Muscle of leg (tissue), 16 donors: ENCODE measurements at places on chromosomes 11 and 22.

- no peak for DNase-seq
These were observed 300.4 kb downstream of the TTC28 start for GRCh38 chr22:28379075-28379779.

DNA sequence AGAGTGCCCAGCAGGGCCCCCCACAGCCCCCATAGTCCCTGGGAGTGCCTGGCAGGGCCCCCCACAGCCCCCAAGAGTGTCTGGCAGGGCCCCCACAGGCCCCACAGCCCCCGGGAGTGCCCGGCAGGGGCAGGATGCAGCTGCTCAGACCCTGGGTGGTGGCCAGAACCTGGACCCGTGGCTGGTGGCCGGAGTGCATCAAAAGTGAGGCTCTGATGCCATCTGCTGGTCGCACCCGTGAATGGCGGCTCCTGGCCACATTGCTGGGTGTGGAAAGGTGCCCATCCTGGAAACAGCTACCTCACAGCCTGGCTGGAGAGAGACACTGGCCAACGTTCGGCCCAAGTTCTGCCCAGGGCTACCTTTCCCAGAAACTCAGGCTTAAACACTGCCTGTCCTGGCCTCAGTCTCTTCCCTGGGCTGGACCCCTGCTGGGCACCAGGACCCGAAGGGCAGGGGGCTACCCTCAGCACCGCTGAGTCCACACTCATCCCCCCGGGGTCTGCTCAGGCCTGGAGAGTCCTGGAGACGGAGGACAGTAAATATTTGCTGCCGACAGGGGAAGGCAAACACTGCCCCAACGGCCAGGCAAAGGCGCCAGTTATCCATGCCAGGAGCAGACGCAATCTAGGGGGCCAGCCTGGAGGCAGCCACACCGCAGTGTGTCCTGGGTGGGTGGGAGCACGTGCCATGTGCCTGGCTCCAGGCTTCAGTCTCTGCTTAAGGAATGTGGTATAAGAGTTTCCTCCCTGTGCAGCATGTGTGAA, 4.4 kb downstream of the INS start:
- DNase-seq: peak; percentile 71

DNA sequence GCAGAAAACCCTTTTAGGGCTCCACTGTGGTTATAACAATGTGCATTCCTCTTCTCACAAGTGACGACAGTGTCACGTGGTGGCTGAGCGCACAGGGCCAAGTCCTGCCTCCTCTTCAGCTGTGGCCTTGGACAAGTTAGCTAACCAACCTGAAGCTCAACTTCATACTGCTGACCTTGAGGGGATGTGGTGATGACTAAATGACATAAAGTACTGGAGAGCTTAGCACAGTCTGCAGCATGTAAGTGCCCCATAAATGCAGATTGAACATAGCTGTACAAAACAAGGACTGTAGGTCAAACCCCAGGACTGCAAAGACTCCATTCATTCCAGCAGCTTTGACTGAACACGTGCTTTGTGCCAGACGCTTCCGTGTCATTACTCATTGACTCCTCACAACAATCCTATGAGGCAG, 20.1 kb upstream of the MRGPRX2 start:
- DNase-seq: no peak

GRCh38 chr11:95495706-95496105, 264.7 kb upstream of the SESN3 start:
- peak; percentile 66 for DNase-seq

DNA sequence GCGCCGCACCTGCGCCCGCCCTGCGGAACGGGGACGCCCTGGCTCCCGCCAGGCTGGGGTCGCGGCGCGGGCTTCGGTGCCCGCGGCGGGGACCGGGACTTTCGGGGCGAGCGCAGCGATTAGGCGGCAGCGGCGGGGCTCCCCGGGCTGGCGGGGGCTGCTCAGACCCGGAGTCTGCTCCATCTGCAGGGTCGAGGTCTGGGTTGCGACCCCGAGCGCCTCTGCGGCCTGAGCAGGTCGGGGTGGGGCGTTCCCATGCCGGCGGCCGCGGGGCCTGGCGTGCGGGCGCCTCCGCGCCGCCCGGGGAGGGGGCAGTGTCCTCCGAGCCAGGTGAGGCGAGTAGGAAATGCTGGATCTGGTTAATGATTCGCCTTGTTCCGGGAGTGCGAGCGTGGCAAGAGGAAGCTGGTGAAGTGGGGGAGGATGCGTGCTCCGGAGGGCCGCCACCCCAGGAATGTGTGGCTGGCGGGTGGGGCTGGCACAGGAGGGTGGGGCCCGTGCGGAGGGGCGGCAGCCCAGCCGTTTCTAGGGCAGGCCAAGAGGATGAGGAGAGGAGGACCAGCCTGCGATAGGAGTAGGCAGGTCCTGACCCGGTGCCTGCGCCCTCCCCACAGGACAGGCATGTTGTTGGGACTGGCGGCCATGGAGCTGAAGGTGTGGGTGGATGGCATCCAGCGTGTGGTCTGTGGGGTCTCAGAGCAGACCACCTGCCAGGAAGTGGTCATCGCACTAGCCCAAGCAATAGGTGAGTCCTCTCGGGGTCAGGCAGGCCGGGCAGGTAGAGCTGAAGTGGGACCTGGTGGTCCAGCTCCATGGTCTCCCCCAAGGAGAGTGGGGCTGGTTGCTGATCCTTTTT, 606 bp downstream of the RASSF7 start:
- no peak for DNase-seq

- no peak for DNase-seq
These were observed 77.8 kb upstream of the SHISAL1 start for GRCh38 chr22:44390613-44390970.

DNA sequence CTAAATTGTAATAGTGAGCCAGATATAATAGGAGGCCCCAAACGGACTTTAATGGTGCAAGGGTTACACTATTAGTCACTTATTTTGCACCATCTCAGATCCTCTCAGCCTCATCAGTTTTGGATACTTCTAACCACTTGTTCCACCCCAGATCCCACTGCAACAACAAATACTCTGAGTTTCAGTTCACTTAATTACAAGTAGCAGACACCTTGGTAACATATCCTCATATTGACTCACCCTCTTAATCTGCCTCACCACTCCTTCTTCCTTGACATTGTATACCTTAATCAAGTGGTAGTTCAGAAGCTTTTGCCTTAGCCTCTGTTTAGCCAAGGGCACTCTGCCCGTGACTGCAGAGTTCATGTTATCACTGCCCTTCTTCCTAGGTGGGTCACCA, 256.1 kb upstream of the UBASH3B start:
- DNase-seq: no peak

GRCh38 chr11:70820712-70821111, 422.4 kb downstream of the CTTN start:
- no peak for DNase-seq

GRCh38 chr11:46275964-46276641, 1.4 kb upstream of the CREB3L1 start:
- peak; percentile 7 for DNase-seq

DNA sequence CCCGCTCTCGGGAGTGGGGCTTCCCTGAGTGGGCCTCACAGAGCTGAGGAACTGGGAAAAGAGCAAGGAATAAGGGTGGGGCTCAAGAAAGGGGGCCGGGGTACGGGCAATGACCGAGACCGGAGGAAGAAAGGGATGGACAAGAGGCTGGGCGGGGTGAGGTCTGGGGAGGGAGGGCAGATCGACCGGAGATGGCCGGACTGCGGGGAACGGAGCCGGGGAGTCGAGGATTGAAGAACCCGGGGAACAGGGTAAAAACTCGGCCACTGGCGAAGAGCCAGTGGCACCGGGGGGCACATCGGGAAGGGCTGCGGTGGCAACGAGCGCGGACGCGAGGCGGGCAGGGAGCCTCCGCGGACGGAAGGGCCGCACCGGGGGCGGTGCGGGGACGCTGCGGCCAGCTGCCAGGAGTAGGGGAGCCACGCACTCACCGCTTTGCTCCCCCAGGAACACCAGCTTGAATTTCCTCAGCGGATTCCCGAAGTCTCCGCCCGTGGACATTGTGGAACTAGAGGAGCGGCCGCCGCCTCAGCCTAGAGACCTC, 667 bp downstream of the RAB6A start:
- DNase-seq: peak; percentile 80

DNA sequence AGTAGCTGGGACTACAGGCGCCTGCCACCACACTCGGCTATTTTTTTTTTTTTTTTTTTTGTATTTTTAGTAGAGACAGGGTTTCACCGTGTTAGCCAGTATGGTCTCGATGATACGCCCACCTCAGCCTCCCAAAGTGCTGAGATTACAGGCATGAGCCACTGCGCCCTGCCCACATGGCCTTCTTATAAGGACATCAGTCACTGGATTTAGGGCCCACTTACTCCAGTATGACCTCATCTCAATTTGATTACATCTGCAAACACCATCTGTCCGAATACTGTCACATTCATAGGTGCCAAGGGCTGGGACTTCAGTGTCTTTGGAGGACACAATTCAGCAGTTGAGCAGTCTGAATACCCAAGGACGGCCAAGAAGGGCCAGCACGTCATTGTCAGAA, 8.2 kb upstream of the PRR5 start:
- no peak for DNase-seq

GRCh38 chr11:11027288-11027687, 169.4 kb upstream of the ZBED5 start:
- peak; percentile 49 for DNase-seq

DNA sequence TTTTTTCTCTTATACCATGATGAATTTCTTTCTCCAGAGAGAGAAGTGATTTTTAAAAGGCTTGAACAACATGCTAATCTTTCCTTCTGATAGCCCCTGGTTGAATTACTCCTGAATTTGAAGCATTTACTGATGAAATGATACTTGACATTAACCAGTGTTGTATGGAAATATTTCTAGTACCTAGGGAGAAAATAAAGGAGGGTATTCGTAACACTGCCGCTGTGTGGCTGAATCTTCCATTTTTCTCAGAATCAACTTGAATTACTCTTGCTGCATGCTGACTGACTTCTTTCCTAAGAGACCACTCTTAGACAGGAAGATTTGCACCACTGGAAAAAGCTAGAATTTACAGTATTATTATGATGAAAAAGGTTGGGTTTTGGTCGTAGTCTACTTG, 118.3 kb downstream of the FAT3 start:
- DNase-seq: peak; percentile 22

GRCh38 chr11:3983101-3983500, 111.5 kb upstream of the RRM1 start:
- no peak for DNase-seq
